ENCODE measurements at places on chromosomes 1 and 21. TPM values are rescaled to one million over a fixed set of nuclear protein-coding genes. Genes with fewer than 3 reads are reported as not detected.

GRCh38 chr1:16612332-16613172, 812 bp downstream of the NBPF1 start:
- peak; percentile 38 for DNase-seq
- no peak overlapping the region for H3K27ac ChIP-seq
- H3K4me3 ChIP-seq, result peak overlapping the region; percentile 78

Gene MROH9
- total RNA-seq, result not detected

DNA sequence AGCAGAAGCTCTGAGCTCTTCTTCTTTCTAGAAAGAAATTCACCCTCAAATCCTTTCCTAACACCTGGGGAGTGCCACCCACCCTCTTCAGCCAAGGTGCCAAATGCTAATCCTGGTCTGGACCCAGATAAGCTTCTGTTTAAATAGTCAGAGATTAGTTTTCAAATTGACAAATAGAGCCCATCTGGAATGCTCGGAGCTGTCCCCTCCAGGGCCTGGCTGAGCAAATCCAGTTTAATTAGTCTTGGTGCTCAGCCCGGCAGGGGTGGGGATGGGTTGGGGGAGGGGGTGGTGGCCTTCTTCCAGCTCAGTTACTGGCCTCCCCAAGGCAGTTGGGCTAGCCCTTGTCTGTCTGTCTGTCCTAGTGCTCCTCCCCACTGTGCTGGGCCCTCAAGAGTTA, 269.5 kb downstream of the GRIK3 start:
- no peaks in the 10 kb centered on the region for H3K27me3 ChIP-seq
- no peak overlapping the region for H3K4me3 ChIP-seq
- no peaks in the 10 kb centered on the region for H3K4me1 ChIP-seq

Gene C1QTNF12
- total RNA-seq, result 3.3 TPM

Gene RGS4
- not detected for total RNA-seq

DNA sequence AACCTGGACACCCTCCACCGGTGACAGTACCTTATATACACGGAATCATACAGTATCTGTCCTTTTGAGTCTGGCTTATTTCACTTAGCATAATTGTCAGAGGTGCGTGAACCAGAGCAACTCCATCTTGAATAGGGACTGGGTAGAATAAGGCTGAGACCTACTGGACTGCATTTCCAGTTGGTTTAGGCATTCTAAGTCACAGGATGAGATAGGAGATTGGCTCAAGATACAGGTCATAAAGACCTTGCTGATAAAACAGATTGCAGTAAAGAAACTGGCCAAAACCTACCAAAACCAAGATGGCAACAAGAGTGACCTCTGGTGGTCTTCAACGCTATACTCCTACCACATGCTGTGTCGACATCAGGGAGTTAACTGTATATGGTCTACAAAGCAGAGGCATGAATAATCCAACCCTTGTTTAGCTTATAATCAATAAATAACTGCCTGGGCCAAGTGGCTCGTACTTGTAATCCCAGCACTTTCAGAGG, 1.4 kb upstream of the FDPS start:
- no peak overlapping the region for H3K4me3 ChIP-seq
- peaks cover 22% of the 10 kb centered on the region for H3K4me1 ChIP-seq
- H3K36me3 ChIP-seq, result no peaks in the 10 kb centered on the region
- no peaks in the 10 kb centered on the region for H3K27me3 ChIP-seq
- H3K27ac ChIP-seq, result peak overlapping the region; percentile 90
- no peak for DNase-seq

Gene GBP6
- total RNA-seq, result 0.23 TPM

- no peak overlapping the region for H3K4me3 ChIP-seq
- no peaks in the 10 kb centered on the region for H3K27me3 ChIP-seq
- DNase-seq, result no peak
- H3K27ac ChIP-seq, result no peak overlapping the region
Observed at GRCh38 chr1:17191990-17192242, 13.0 kb upstream of the PADI1 start.

DNA sequence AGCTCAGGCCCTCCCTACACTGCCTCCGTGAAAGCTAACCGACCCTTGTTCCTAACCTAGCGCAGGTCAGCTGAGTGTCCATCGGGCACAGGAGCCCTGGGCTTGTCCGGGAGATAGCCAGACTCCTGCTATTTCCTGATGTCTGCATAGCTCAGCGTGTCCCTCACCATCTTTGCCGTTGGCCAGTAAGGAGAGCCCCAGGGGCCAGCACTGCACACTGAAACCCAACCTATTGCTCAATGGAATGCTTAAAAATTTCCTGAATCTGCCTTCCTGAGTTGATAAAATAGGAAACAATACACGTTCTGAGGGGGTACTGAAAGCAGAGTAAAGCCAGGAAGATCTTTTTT, 2.2 kb downstream of the RUNX1 start:
- H3K4me1 ChIP-seq, result peaks cover 72% of the 10 kb centered on the region
- peak overlapping the region; percentile 84 for H3K4me3 ChIP-seq
- no peaks in the 10 kb centered on the region for H3K36me3 ChIP-seq
- no peaks in the 10 kb centered on the region for H3K27me3 ChIP-seq
- DNase-seq, result no peak

Gene SERINC2
- 0.15 TPM for total RNA-seq

Gene FAM72B
- total RNA-seq, result not detected

DNA sequence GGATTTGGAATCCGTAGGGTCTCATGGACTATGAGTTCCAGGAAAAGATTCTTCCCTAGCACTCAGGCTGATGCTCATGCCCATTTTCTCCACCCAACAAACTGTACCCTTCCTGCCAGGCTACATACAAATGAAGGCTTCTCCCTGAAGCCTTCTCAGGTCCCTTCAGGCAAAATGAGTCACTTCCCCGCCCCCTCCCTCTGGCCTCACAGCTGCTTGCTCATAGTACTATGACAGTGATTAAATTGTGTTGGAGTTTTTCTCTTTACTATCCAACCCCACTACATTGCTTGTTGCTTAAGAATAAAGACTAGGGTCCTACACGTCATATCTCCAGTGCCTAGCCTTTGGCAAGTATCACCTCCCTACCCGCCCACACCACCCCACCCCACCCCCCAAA, 207.6 kb upstream of the NFIA start:
- H3K36me3 ChIP-seq, result no peaks in the 10 kb centered on the region
- H3K27me3 ChIP-seq, result no peaks in the 10 kb centered on the region
- no peak for DNase-seq

DNA sequence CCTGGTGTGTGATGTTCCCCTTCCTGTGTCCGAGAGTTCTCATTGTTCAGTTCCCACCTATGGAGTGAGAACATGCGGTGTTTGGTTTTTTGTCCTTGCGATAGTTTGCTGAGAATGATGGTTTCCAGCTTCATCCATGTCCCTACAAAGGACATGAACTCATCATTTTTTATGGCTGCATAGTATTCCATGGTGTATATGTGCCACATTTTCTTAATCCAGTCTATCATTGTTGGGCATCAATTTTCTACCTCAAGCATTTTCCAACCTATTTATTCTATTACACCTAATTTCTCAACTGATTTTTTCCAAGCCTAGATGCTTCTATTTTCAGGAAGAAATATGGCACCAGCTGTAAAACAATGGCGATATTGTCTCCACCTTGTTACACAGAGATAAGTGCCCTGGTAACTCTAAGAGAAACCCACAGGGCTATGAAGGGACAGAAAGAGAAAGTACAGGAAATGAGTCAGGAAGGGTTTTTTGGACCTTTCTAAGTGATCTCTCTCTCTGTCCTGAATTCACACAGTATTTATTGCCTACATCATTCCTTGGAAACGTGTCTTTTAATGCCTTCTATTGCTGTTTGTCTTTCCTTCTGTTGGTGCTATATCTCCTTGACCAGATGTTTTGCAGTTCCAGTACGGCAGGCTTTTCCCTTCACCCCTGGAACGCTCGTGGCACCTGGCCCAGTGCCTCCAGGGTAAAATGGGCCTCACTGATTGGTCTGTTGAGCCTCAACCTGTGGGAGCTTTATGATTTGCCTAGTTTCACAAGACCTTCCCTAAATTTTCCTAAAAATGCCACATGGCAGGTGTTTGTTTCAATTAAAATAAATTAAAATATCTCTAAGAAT, 14.6 kb upstream of the JAK1 start:
- H3K4me1 ChIP-seq, result no peaks in the 10 kb centered on the region
- H3K36me3 ChIP-seq, result no peaks in the 10 kb centered on the region
- DNase-seq, result no peak
- H3K27me3 ChIP-seq, result no peaks in the 10 kb centered on the region

GRCh38 chr1:176499671-176500070, 36.7 kb downstream of the PAPPA2 start:
- DNase-seq, result no peak
- no peaks in the 10 kb centered on the region for H3K27me3 ChIP-seq
- no peaks in the 10 kb centered on the region for H3K4me1 ChIP-seq
- no peak overlapping the region for H3K4me3 ChIP-seq
- H3K27ac ChIP-seq, result no peak overlapping the region

DNA sequence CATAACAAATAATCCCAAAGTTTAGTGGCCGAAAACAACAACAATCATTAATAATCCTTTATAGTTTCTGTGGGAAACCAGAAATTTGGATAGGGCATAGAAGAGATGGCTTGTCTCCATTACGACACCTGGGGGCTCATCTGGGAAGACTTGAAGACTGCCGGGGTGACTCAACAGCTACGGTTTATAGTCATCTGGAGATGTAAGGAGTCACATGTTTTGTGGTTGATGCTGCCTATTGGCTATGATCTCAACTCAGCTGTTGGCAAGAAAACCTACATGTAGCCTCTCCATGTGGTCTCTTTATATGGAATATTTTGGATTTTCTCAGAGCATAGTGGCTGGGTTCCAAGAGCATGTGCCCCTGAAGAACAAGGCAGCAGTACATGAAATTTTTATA, 29.3 kb upstream of the TSPAN2 start:
- no peaks in the 10 kb centered on the region for H3K36me3 ChIP-seq
- H3K4me1 ChIP-seq, result peaks cover 7% of the 10 kb centered on the region
- no peak overlapping the region for H3K27ac ChIP-seq
- no peak overlapping the region for H3K4me3 ChIP-seq

DNA sequence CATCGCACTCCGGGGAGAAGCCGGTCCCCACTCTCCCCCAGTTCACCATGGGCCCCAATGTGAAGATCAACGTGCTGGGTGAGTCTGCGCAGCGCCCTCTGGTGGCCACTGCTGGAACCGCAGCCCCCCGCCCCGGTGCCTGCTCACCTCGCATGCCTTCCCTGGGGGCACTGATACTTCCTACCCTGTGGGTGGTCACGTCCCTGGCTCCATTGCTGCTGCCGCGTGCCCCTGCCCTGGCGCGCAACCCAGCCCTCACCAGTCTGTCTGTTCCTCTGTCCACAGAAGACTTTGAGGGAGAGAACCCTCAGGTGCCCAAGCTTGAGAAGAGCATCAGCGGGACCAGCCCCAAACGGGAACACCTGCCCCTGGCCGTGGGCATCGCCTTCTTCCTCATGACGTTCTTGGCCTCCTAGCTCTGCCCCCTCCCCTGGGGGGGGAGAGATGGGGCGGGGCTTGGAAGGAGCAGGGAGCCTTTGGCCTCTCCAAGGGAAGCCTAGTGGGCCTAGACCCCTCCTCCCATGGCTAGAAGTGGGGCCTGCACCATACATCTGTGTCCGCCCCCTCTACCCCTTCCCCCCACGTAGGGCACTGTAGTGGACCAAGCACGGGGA, 7.6 kb downstream of the EFNA3 start:
- H3K4me1 ChIP-seq, result peaks cover 47% of the 10 kb centered on the region
- H3K27ac ChIP-seq, result peak overlapping the region; percentile 54

Data from CD4-positive, alpha-beta memory T cell (primary cell).